Stimulated activated CD4-positive, alpha-beta T cell treated with anti-CD3 and anti-CD28 coated beads, Interleukin-1b, Interleukin-23, amount 100 ng/mL, for 24 hours (primary cell): ENCODE measurements at places on chromosomes 11 and 22.

DNA sequence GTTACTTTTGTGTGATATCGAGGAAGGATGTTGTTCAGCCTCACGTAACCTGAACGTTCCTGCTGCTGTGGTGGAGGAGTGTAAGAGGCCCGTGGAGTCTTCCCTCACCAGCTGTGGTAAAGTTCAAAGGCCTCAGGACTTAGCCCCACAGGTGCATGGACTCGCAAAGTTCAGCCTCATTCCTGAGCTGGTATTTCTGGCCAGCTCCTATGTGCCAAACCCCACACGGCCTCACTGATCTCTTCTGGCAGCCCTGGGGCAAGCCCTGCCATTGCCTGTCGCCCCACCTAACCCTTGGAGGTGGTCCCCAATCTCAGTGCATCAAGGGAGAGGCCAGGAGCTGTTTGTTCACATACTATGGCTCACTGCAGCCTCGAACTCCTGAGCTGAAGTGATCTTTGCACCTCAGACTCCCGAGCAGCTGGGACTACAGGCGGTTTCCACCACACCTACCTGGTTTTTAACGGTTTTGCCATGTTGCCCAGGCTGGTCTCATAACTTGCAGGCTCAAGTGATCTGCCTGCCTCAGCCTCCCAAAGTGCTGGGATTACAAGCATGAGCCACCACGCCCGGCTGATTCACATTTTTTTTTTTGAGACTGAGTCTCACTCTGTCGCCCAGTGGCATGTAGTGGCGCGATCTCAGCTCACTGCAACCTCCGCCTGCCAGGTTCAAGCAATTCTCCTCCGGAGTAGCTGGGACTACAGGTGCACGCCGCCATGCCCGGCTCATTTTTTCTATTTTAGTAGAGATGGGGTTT lies 2.2 kb downstream of the PHRF1 start:
- DNase-seq = no peak

DNA sequence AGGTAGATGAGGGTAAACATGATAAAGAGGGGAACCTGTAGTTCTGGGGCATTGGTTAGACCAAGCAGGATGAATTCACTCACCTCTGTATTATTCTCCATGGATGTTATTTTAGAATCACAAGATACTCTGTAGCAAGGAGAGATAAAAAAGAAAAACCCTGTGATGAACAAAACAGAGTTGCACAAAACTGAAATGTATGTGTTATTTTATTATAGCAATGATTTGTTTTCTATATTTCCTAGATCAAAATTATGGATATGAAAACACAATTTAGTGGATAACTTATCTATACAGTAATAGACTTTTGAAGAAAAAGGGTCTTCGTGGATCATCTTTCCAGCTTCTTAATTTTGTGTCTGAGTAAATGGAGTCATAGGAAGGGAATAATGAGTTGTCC lies at the start of gene OR5B17:
TSS of gene OR5B17 (minus strand) at position 101 of the 400 bp plus-strand sequence. CDS start at position 101, 0 bp downstream.
- DNase-seq = no peak

- DNase-seq = no peak
Measured at GRCh38 chr11:119339589-119340334, 921 bp downstream of the C1QTNF5 start.

GRCh38 chr11:117711331-117711730 lies 85.7 kb downstream of the DSCAML1 start:
- no peak for DNase-seq

DNA sequence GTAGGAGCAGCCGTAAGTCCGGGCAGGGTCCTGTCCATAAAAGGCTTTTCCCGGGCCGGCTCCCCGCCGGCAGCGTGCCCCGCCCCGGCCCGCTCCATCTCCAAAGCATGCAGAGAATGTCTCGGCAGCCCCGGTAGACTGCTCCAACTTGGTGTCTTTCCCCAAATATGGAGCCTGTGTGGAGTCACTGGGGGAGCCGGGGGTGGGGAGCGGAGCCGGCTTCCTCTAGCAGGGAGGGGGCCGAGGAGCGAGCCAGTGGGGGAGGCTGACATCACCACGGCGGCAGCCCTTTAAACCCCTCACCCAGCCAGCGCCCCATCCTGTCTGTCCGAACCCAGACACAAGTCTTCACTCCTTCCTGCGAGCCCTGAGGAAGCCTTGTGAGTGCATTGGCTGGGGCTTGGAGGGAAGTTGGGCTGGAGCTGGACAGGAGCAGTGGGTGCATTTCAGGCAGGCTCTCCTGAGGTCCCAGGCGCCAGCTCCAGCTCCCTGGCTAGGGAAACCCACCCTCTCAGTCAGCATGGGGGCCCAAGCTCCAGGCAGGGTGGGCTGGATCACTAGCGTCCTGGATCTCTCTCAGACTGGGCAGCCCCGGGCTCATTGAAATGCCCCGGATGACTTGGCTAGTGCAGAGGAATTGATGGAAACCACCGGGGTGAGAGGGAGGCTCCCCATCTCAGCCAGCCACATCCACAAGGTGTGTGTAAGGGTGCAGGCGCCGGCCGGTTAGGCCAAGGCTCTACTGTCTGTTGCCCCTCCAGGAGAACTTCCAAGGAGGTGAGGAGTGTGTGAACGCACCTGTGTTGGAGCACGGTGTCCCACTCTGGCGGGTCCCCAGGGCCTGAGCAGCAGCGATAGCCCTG lies at the start of gene TAGLN:
TSS of gene TAGLN (plus strand) at position 318 of the 863 bp plus-strand sequence. CDS start 3,644 bp downstream, outside the sequence.
- no peak for DNase-seq
